Fibroblast of skin of right quadriceps (primary cell): ENCODE measurements at places on chromosomes 16 and 17.

DNA sequence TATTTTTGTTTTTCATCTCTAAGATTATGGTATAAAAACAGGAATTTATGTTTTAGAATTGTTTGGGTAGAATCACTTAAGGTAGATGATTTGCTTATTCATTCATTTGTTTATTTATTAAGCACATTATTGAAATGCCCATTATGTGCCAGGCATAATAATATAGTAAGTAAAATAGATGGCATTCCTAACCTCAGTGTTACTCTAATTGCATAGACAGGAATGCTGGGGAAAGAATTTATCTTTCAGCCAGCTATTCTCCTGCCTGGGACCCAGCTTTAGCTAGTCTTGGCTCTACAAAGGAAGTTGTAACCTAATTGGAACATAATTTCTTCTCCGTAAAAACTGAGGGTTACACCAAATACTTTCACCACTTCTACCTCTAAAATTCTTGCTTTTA lies 44.6 kb downstream of the NFAT5 start:
- peak; percentile 30 for DNase-seq

DNA sequence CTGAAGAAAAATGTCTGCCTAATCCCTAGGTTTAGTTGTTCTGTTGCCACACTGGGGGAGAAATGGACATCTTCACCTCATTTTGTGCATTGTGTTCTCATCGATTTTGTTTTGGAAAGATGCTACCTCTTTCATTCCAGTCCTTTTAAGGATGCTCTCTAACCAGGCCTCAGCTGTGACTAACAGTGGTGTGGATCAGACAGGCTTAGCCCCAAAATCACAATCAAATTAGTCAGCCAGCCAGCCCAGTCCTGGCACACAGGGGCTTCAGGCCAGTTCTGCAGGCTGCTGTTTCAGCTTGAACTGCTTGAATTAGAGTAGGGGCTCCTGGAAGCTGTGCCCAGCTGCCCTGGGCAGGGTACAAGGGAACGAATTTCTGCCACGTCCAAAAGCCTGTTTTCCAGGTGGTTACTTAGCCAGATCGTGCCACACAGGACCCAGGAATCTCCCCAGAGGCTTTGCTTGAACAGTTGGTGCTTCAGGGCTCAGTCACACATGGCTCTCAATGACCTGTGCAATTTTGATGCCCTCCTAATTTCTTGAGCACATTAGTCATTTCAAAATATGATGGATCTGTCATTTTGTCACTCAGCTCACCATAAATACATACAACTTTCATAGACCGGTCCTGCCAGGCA lies 60.7 kb downstream of the CLEC16A start:
- peak; percentile 88 for DNase-seq

GRCh38 chr16:86344586-86344871 lies 165.8 kb upstream of the FOXF1 start:
- no peak for DNase-seq

DNA sequence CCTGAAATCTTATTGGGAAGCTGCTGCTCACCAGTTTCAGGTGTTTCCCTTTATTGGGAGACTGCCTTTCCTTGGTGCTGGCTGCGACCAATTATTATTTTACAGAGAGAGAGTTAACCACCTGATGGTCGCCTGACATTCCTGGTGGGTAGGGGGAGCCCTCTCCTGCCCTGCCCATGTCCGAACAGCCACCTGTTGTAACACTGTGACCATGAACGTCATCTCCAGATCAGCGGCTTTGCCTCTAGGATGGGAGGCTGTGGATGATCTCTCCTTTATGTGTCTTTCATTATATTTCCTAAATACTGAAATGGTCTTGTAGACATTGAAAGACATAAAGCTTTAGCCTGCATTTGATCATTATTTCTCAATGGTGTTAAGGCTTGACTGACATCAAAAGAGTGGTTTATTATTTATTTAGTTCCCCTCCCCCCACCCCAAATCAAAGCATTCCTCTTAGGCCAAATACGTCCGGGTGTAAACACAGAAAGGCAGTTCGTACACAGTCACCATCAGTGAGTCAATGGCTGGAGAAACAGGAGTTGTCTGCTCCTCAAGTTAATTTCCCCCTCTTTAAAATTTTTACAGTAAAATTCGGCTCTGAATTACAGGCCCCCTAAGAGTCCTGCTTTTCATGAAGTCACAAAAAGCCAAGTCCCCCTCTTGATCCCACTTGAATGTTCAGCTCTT lies 57.8 kb upstream of the CACNG5 start:
- DNase-seq = no peak

GRCh38 chr16:81798311-81799137 lies 19.4 kb downstream of the PLCG2 start:
- DNase-seq = no peak

- DNase-seq = no peak
These were observed 34.3 kb upstream of the LGALS9 start for GRCh38 chr17:27596566-27597187.

DNA sequence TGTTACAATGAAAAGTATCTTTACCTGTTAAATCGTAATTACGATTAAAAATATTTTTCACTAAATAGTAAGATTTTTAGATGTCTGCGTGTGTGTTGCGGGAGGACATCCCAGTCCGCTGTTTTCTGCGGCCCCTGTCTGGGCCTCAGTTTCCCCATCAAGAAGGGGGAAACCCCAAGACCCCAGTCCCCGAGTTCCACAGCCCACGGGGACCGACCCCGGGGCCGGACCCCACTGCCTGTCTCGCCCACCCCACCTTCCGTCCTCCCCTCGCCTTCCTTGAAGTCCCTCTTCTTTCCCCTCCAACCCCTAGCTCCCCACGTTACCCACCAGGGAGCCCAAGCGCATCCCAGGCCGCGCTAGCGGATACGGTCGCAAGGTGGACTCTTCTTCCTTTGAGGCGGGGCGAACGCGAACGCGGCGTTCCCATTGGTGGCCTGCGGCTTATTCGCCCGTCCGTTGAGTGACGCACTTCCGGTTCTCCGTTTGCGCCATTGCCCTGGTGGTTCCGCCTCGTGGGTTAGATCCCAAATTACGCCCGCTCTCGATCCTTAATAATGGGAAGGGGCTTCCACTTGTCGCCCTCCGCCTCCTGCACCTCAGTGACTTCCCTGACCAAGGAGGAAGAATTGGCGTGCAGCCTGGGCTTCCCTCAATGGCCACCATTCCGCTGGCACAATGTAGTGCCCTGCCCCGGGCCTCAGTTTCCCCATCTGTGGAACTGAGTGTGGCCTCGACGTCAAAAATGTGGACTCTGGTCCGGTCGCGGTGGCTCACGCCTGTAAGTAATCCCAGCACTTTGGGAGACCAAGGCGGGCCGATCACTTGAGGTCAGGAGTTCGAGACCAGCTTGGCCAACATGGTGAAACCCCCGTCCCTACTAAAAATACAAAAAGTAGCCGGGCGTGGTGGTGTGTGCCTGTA lies at the start of gene NSMCE1:
Gene NSMCE1, minus strand, starts transcription at position 397 of the 924 bp plus-strand sequence. CDS start 11,202 bp downstream, outside the sequence.
- DNase-seq = peak; percentile 96

GRCh38 chr16:56615353-56615752 lies 7.0 kb downstream of the MT2A start:
- DNase-seq = peak; percentile 48

DNA sequence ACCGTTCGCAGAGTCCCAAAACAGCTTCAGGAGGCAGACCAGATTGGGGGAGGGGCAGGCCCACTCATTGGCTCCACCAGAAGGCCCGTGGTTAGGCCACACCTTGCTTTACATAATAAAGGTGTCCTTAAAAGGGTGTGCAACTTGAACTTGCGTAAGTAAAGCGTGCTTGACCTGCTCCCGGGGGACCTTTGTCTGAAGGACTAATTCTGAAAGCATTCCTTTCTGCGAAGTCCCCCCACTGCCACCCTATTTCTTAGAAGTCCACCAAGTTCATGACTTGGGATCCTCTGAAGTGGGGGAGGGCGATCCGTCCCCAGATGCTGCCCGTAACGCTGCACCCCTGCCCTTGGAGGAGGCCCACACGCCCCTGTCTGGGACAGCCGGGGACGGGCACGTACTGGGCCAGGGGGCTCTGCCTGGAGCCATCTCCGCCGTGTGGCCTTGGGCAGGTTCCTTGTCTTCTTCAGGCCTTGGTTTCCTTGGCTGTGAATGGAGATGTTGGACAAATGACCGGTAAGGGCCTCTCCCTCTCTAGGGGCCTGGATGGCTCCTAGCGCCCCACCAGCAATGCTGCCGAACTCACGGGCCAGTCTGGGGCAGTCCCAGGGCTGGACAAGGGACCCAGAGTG lies 823 bp upstream of the ZNF469 start:
- no peak for DNase-seq

DNA sequence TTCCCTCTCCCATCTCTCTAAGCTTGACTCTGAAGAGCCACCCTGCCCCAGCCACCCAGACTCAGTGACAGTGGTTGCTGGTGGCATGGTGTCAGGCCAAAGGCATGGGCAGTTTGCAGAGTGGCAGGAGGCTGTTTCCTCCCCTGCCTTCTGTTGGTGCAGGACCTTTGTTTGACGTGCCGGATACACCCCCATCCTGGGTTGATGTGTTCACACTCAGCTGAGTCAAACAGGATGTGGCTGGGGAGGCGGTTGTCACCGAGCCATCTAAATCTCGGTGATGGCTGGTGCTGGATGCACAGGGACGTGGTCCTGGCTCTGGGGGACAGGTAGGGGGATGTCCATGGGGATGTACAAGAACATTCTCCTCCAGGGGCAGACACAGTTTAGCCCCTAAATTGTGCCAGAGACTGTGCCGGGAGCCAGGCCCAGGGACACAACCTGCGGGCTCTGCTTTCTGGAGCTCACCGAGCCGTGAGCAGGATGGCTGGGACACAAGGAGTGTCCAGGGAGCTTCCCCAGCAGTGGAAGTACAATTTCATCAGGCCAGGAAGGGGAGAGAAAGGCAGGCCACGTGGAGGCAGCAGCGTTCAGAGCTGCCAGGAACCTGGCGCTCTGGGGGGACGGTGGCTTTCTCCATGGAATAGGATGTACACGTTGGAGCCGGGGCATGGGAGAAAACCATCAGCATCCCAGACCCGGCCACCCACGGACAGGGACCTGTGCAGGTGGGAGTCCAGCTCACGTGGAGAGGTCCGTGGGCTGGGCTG lies 264.2 kb downstream of the SEC14L1 start:
- DNase-seq = peak; percentile 82

DNA sequence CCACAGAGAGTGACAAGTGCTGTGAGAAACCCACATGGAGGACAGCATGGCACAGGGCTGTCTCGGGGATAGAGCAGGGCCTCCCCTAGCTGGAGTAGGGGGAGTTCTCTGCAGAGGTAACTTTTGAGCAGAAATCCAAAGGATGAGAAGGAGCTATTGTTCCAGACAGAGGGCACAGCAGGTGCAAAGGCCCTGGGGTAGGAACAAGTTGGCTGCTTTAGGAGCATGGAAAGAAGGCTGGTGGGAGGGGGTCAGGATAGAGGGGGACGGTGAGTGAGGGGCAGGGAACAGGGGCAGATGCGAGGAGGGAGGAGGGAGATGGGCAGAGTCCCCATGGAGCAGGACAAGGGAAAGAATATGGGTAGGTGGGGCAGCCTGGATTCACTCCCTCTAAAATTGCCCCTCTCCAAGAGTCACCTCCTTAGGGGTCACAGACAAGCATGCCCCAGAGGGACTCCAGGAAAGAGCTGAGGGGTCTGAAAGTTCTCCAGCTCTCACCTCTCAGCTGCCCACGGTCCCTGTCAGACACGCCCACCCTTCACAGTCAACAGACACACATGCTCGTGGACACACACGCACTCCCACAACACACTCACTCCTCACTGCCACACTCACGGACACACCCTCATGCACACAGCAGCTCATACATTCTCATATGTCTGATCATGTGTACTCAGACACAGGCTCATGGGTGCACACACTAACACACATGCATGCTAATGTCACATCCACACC lies 110.7 kb downstream of the LITAF start:
- DNase-seq = no peak

GRCh38 chr16:73447846-73448245 lies 399.9 kb upstream of the ZFHX3 start:
- DNase-seq = no peak

DNA sequence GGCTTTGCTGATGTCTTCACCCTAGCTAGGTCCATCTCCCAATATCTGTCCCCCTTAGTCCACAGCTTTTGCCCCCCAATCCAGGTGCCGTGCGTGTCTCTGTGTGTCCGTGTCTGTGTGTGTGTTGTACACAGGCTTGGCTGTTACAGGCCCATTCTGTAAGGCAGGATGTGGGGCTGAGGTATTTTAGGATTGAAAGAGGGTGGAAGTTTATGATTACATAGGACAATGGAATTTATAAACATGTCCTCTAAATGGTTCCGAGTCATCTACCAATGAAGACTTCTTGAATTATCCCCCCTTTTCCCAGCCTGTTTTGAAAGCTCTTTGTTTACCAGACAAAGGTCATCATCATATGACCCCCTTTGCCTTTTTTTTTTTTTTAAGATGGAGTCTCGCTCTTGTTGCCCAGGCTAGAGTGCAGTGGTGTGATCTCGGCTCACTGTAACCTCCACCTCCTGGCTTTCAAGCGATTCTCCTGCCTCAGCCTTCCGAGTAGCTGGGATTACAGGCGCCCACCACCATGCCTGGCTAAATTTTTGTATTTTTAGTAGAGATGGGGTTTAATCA lies 21.9 kb downstream of the ACE start:
- peak; percentile 81 for DNase-seq
